ENCODE measurements at places on chromosomes 7 and 10. TPM values are rescaled to one million over a fixed set of nuclear protein-coding genes. Genes with fewer than 3 reads are reported as not detected.

The AGAP5 gene
- 20.1 TPM for total RNA-seq

The EMX2 gene
- total RNA-seq = not detected

The CPVL gene
- 24.3 TPM for total RNA-seq

The MMD2 gene
- not detected for total RNA-seq

The PTF1A gene
- not detected for total RNA-seq

The GLI3 gene
- 7.0 TPM for total RNA-seq

The RET gene
- not detected for total RNA-seq

GRCh38 chr7:96328016-96328415 is 6.1 kb upstream of the SLC25A13 start:
- H3K4me3 ChIP-seq = no peak overlapping the region
- H3K4me1 ChIP-seq = peaks cover 4% of the 10 kb centered on the region
- no peaks in the 10 kb centered on the region for H3K27me3 ChIP-seq
- H3K27ac ChIP-seq = peak overlapping the region; percentile 19
- H3K36me3 ChIP-seq = no peaks in the 10 kb centered on the region
- no peak for DNase-seq

- no peaks in the 10 kb centered on the region for H3K36me3 ChIP-seq
- H3K4me3 ChIP-seq = no peak overlapping the region
- DNase-seq = no peak
- H3K4me1 ChIP-seq = no peaks in the 10 kb centered on the region
Measured at GRCh38 chr10:56091872-56092271, 269.2 kb downstream of the ZWINT start.

DNA sequence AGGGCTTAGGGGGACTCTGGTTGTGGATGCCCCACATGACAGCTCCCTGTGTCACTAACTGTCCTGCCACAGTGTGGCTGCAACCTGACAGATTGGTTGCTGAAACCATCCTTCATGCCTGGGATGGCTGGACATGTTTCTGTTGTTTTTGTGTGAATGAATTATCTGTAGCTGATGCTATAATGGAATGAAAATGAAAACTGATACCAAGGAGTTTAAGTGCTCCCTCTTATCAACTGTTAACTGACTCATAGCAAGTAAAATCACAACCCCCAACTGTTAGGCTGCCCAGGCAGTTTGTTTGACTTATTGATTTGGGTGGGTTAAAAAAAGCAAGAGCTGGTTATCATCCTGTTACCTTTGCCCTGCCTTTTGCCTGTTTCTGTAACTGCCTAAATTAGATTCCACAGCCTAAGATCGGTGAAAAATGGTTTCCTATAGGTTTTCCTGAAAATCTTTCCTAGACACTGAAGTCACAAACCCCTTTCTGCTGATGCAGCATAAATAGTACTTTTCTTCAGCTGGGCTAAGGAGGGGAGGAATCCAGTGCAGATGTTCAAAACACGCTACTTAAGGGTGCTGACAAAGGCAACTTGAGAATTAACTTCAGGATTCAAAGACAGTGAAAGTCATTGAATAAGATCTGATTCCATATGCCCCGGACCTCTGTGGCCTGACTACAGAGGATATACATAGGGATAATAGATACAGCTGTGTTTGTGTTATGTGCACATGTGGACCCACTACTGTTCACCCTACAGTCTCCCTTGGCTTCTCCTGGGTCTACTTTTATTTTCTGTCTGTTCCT is 5.7 kb downstream of the FRAT2 start:
- peaks cover 25% of the 10 kb centered on the region for H3K36me3 ChIP-seq
- peak overlapping the region; percentile 73 for H3K27ac ChIP-seq
- peaks cover 61% of the 10 kb centered on the region for H3K4me1 ChIP-seq
- no peaks in the 10 kb centered on the region for H3K27me3 ChIP-seq
- H3K4me3 ChIP-seq = no peak overlapping the region
- peak; percentile 27 for DNase-seq

GRCh38 chr10:1464881-1465417 is 272.4 kb downstream of the ADARB2 start:
- H3K27ac ChIP-seq = no peak overlapping the region
- DNase-seq = no peak
- peaks cover 4% of the 10 kb centered on the region for H3K27me3 ChIP-seq

DNA sequence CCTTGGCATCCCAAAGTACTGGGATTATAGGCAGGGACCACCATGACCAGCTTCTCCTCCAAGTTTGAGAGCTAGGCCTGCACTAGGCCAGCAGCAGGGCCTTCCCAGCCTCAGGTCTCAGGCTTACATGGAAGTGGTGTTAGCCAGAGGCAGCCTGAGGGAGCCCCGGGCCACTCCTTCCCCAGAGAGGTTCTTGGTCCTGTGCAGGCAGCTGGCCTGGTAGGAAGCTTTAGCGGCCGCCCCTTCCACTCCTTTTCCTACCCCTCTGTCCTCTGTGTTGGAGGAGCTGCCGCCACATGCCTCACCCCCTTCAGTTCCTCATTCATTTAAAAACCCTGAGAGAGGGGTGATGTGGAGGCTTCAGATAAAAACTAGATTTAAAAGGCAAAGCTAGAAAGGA is 40.3 kb downstream of the TSPAN15 start:
- peak overlapping the region; percentile 76 for H3K27ac ChIP-seq
- no peak overlapping the region for H3K4me3 ChIP-seq
- DNase-seq = no peak
- no peaks in the 10 kb centered on the region for H3K27me3 ChIP-seq

DNA sequence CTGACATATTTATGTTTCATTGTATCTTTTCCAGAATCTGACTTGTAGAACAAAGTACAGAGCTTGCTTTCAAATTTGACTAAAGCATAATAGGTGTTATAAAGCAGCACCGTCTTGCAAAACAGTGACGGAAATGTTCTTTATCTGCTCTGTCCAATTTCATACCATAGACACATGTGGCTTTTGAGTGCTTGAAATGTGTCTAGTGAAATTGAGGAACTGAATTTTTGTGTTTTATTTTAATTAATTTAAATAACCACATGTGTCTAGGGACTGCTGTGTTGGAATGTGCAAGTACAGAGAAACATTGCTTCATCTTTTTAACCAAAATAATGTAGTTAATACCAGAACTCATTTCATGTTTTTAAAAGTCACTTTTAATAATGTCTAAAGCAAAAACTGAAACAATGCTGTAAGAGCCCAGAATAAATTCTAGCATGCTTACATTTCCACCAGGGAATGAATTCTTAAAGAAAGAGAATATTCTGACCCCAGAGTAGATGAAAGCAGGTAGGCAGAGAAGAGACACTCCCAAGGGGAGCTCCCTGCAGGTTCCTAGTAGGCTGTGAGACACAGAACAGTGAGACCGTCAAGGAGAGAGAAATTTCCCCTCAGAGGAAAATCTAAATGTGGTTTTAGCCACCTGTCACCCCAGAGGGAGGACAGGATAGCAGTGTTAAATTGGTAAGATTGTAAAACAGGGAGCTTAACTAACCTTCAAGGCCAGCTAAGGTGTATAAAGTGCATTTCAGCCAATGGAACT is 175.3 kb upstream of the KMT2E start:
- no peak for DNase-seq
- H3K4me1 ChIP-seq = no peaks in the 10 kb centered on the region
- no peak overlapping the region for H3K27ac ChIP-seq
- H3K4me3 ChIP-seq = no peak overlapping the region
- peaks cover 4% of the 10 kb centered on the region for H3K27me3 ChIP-seq

DNA sequence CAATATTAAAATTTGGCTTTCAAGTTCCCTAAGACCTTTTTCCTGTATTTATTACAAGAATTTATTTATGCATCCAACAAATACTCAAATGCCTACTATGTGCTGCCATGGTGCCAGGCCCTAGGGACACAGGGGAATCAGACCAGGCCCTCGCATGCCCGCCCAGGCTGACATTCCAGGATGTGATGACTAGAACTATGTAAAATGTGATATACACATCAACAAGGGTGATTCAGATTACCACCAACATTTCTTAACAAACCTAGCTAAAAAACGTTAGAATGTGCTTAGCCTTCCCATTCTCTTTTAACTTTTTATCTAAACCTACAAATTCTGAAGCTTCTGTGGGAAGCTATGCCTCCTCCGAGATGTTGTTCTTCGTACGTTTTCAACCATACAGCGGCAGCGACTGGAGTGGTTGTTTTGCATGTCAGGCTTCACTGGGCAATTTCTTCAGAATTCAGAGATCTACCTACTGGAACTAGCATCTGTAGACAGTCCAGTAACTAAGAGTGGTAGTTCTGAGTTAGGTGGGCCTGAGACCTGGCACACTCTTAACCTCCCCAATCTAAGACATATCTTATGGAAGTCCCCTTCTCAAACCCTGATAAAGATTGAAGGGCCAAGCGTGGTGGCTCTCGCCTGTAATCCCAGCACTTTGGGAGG is 22.1 kb downstream of the GNA12 start:
- no peak overlapping the region for H3K4me3 ChIP-seq
- H3K4me1 ChIP-seq = peaks cover 33% of the 10 kb centered on the region
- DNase-seq = no peak

GRCh38 chr7:7517754-7518153 is 17.9 kb downstream of the COL28A1 start:
- H3K27me3 ChIP-seq = no peaks in the 10 kb centered on the region
- DNase-seq = no peak
- H3K4me3 ChIP-seq = no peak overlapping the region
- no peaks in the 10 kb centered on the region for H3K36me3 ChIP-seq
- H3K4me1 ChIP-seq = peaks cover 4% of the 10 kb centered on the region

DNA sequence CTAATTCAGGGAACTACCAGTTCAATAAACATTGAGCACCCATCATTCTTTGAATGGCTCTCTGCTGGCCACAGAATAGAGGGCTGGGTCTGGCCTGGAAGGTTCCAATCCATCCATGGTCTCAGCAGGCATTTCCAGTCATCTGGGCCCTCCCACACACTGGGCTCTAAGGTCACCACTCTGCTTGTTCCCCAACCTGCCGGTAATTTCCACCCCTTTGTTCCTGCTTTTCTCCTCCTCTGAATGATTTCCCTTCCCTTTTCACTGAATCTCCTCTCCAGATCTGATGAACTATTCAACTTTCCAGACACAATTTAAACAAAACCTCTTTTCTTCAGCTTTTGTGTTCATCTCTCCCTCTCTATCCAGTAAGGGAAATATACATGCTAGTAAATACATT is 2.6 kb downstream of the BZW2 start:
- no peak for DNase-seq
- no peaks in the 10 kb centered on the region for H3K27me3 ChIP-seq
- H3K27ac ChIP-seq = peak overlapping the region; percentile 93
- no peaks in the 10 kb centered on the region for H3K36me3 ChIP-seq
- H3K4me3 ChIP-seq = no peak overlapping the region

Data from stomach (tissue), 19 donors.